Activated effector memory CD4-positive, alpha-beta T cell treated with anti-CD3 and anti-CD28 coated beads, Interleukin-2, amount 50 U/mL, for 16 hours (primary cell): ENCODE measurements at places on chromosomes 7 and 10.

- DNase-seq, result no peak
Measured at GRCh38 chr10:31207636-31208035, 111.4 kb upstream of the ZEB1 start.

DNA sequence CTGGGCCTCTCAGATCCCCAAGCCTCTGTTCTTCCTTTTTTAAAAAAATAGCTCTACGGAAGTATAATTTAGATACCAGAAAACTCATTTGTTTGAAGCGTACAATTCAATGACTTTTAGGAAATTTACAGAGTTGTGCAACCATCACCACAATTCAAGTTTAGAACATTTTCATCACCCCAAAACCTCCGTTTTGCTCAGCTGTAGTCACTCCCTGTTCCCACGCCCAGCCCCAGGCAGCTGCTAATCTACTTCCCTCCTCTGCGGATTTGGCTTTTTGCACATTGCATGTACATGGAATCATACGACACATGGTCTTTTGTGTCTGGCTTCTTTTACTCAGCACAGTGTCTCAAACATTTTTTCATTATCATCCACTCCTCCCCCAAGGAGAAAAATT, 229.2 kb downstream of the TCF7L2 start:
- no peak for DNase-seq

- DNase-seq, result no peak
Measured at GRCh38 chr10:17923728-17924127, 28.0 kb upstream of the SLC39A12 start.

- DNase-seq, result no peak
Measured at GRCh38 chr7:22728401-22729029, 1.5 kb downstream of the IL6 start.
